ENCODE measurements at places on chromosomes 5 and 9.

- no peak for DNase-seq
Measured at GRCh38 chr5:178641711-178642110, 14.9 kb upstream of the CLK4 start.

GRCh38 chr9:18632632-18633403, 158.9 kb downstream of the ADAMTSL1 start:
- no peak for DNase-seq

DNA sequence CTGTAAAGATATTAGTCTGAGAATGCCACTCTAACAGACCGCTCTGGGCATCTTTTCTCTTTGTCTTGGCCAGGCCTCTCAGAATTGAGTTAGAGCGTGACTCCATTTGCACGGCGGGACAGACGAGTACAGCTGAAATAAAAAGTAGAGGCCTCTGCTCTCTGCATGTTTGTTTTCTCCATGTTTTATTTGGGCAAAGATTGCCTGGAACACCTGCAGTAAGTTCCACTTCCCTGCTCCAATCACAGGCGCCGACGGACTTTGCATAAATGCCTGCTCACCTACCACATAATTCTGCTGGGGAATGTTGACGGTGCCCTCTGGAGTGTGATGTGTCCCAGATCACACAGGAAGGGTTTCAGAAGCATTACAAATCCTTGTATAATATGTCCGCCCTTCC, 10.6 kb downstream of the SPOCK1 start:
- no peak for DNase-seq

- no peak for DNase-seq
Measured at GRCh38 chr5:175711472-175712312, 53.8 kb downstream of the HRH2 start.

GRCh38 chr5:176697934-176698538, 50.8 kb downstream of the TSPAN17 start:
- DNase-seq, result no peak

DNA sequence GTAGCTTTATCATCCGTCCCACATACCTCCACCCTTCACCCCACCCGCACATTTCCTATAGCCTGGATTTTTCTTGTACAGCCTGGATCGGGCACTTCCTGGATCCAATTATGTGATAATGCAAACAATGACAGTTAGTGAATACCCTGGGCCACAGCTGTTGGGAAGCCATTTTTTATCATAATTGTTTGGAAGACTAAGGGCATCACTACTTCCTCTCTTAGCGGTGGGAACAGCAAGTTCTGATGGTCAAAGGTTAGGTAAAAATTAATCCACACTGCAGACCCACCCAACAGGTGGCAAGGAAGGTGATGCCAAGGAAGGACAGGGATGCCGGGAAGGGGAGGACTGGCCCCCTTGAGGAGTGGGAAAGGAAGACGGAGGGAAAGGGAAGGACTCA, 183.7 kb downstream of the SAXO1 start:
- DNase-seq, result no peak

DNA sequence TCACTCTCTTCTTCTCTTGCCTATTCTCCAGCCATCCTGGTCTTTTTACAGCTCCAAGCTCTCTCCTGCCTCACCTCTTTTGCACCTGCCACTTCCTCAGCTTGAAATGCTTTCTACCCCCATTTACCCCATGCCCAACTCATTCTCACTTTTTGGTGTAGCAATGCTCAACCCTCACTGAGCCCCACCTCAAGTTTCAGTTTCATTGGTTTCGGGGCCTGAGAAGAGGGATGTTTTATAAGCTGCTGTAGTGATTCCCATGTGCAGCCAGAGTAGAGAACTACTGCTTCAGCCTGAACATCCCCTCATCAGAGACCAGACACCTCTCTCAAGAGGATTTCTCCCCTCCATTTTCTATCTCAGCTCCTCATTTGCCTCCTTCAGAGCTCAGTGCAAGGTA, 45.2 kb upstream of the FYB1 start:
- DNase-seq, result no peak

GRCh38 chr5:115816226-115817081, at the start of gene CDO1:
Gene CDO1 (minus strand): TSS chr5:115816659. CDS start chr5:115816397, 262 bp downstream.
- no peak for DNase-seq

DNA sequence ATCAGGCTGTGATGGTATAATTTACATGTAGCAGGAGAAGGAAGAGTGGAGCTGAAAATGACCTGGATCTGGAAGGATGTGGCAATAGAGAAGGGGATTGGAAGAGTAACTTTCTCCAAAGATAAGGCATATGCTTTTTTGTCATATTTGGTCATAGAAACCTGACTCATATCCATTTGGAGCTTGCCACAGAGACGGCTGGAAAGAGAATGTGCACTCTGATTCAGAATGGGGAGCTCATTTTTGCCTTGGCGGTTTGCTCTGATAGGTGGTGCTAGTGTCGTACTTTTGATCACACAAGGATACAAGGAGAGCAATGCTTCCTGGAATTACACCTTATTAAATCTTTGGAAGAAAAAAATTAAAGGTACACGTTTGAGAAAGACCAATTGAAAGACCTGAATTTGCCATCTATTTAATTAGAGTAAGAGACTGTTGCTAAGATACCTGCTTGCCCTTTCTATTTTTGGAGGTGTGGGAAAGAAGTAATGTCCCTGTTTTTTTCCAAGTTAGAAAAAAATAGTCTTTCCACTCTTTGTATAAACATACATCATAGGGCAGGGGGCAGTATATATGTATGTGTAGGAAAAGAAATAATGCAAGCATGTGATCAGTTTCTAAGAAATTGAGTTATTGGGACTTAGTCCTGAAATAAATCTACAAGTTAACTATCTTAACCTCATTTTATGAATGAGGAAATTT, 5.4 kb downstream of the LSM11 start:
- DNase-seq, result no peak

DNA sequence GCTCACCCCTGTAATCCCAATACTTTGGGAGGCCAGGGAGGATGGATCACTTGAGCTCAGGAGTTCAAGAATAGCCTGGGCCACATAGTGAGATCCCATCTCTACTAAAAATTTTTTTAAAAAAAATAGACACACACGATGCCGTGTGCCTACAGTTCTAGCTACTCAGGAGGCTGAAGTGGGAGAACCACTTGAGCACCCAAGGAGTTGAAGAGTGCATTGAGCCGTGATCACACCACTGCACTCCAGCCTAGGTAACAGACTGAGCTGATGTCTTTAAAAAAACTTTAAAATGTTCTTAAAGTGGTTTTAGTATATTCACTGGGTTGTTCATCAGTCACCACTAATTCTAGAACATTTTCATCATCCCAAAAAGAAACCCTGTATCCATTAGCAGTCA, 51.9 kb upstream of the RNF38 start:
- no peak for DNase-seq

DNA sequence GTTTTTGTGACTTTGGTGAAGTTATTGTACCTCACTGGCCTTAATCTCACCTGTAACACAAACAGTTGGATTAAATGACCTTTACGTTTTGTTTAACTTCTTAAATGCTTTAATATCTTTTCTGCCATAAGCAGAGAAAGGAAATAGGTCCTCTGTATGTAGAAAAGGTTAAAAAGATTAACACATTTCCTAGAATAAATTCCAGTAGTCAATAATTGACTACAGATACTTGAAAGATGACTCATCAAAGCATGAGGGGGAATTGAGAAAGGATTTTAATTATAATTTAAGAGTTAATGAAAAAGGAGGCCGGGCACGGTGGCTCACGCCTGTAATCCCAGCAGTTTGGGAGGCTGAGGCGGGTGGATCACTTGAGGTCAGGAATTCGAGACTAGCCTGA, 35.8 kb upstream of the CMYA5 start:
- no peak for DNase-seq

- peak; percentile 100 for DNase-seq
Measured at GRCh38 chr5:17118631-17119030, 98.8 kb upstream of the BASP1 start.

- DNase-seq, result no peak
Measured at GRCh38 chr5:60830581-60831127, 13.4 kb downstream of the ELOVL7 start.

- peak; percentile 89 for DNase-seq
Measured at GRCh38 chr5:123433596-123433995, 10.4 kb upstream of the CEP120 start.

- no peak for DNase-seq
Measured at GRCh38 chr5:152393441-152393840, 11.6 kb downstream of the NMUR2 start.

GRCh38 chr9:91771027-91771426, 179.0 kb downstream of the ROR2 start:
- DNase-seq, result peak; percentile 15

GRCh38 chr5:134209477-134210245, 16.2 kb downstream of the PPP2CA start:
- no peak for DNase-seq

DNA sequence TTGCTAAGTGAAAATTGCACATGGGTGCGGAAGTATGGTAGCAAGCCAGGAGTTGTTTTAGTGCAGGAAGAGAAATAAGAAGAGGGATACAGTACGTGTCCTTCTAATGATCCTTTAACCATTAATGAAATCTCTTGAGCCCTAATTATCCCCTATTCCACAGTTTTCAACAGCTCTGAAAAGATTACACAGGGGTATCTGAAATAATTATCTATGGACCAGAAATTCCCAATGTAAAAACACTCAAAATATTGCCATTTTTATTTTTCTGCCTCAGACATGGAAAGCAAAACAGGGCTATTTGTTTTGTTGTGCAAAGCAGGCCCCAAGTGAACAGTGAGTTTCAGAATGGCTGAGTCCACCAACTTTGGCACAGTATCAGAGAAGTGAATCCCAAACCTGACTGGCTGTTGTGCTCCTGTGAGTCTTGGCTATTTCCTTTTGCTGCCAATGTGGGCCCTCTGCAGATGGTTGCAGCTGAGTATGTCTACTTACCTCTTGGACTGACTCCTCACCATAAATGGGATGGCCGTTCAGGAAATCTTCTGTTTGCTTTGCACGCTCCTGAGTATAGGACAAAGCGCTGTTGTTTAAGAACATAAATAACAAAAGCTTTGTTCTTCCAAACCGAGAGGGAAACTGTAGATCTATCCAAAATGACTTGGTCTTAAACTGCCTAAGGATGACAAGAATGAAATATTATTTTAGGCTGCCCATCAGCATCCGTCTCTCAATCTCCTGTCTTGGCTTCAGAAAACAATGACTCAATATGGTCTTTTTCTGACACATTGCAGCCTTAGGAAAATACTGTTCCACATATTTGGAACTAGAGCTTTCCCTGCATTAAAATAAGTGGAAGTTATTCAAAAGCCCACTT, 204.1 kb downstream of the DEPDC1B start:
- DNase-seq, result no peak

GRCh38 chr9:127870887-127871286, 6.6 kb downstream of the AK1 start:
- no peak for DNase-seq

DNA sequence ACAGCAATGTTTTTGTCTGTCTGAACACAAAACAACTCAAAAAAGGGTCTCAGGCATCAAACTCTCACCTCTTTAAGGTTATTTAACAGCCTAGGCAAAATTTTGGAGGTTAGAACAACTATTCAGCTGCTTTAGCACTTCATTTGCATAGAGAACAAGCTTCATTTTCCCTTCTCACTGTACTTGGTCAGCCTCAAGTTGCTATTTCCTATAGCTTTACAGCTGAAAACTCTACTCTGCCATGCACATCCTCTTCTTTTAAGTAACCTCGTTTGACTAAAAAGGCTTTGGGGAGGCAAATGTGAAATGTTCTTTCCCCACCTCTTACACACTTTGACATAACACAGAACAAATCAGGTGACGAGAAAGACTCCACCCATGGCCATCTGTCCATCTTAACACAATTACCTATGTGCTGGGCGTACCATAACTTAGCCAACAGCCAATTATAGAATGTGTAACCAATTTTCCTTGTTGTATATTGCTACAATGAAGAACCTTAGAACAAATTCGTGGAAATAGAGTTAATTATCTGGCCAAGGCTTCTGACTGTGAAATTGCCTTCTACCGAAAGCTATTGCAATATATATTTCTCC, 195.7 kb downstream of the DCP2 start:
- DNase-seq, result no peak

DNA sequence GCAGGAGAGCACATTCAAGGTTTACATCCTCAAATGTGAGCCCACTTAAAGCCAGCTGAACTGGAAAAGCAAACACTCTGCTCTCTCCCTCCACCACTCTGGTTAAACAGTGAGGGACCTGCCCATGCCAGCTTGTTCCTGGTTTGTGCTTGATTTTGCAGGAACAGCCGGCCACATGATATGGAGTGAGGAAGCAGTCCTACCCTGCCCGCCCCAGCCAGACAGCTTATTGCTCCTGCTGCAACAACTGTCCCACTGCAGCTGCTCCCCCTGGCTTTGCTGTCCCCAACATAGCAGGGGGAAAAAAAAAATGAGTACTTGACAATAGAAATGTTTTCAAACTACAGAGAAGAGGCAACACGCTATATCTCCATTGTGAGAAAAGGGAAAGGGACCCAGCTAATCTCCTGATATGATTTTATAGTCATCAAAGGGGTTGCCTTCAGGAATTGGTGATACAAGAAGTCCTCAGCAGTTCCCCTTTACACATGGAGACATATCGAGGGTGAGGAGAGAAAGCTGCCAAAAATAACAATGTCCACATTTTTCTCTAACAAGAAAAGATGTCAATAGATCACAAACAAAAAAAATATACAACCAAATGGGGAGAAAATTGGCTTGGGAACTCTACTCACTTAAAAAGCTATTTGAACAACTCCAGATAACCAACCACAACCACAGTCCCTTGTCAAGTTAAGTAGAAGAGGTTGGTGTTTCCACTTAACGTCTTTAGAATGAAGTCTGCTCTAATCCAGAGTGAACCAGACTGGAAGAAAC, 4.6 kb downstream of the MYO10 start:
- no peak for DNase-seq

DNA sequence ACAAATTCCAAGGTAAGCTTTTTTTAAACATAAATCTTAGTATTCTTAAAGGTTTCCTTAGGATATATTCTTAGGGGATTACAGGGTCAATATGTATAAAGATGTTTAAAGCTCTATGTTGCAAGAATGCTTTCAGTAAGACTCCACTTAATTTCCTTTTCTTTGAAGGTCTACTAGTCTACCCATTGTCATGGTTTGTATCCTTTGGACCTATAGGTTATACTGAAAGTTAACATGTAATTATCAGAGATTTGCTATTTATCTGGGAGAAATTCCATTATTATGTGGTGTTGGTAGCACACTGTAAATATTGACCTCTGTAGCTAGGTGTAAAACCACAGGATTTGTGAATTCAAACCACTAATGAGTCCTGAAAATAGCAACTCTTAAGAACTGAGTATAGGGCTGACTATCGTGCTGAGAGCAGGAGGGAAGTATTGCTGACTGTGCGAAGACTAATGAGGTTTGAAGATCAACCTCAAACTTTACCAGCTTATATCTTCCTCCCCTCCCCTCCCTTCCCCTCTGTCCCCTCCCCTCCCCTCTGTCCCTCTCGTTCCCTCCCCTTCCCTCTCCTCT, 85.6 kb downstream of the GADD45G start:
- no peak for DNase-seq

- peak; percentile 42 for DNase-seq
Measured at GRCh38 chr5:95884017-95884325, 61.4 kb upstream of the GLRX start.

GRCh38 chr5:140251527-140251973, 51.4 kb downstream of the PFDN1 start:
- peak; percentile 88 for DNase-seq

- DNase-seq, result peak; percentile 87
Measured at GRCh38 chr5:141519605-141520565, 31.0 kb downstream of the PCDHGC5 start.
